Testis (tissue), 5 donors: ENCODE measurements at places on chromosomes 11 and 22. TPM values are rescaled to one million over a fixed set of nuclear protein-coding genes. Genes with fewer than 3 reads are reported as not detected.

- no peak for DNase-seq
- H3K27me3 ChIP-seq, result no peaks in the 10 kb centered on the region
- H3K4me1 ChIP-seq, result no peaks in the 10 kb centered on the region
- no peak overlapping the region for H3K4me3 ChIP-seq
These were observed 231.1 kb downstream of the SWAP70 start for GRCh38 chr11:9895006-9895405.

The SLC22A8 gene
- not detected for total RNA-seq

- no peak overlapping the region for H3K27ac ChIP-seq
- no peaks in the 10 kb centered on the region for H3K36me3 ChIP-seq
- no peaks in the 10 kb centered on the region for H3K27me3 ChIP-seq
These were observed 15.8 kb downstream of the OR10D3 start for GRCh38 chr11:124198897-124199296.

- H3K27ac ChIP-seq, result no peak overlapping the region
- no peaks in the 10 kb centered on the region for H3K36me3 ChIP-seq
- peak; percentile 43 for DNase-seq
These were observed 10.7 kb downstream of the ANO1 start for GRCh38 chr11:70088735-70089250.

DNA sequence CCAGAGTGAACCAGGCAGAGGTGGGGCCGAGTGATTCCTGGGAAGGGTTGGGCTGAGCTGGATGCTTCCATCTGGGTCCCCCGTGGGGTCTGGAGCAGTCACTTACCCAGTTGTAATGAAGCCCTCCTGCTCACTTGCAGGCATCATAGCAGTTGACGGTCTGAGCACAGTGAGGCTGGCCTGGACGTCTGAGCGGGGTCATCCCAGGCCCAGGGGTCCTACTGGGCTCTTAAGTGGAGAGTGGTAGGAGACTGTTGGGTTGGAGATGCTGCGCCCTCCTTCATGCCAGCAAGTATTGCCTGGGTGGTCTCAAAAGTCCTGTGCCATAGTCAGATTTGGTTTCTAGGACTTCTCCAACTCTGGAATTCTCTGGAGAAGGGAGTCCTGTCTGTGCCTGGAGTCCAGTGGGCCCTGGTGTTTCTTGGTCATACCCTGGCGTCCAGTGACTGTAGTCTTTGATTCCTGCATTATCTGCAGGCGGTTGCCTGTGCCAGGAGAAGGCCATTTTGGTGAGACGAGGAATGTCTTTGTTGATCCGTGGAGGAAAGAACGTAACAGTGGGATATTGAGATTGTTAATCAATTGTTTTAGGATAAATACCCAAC, 82.3 kb downstream of the TBC1D22A start:
- peaks cover 2% of the 10 kb centered on the region for H3K4me1 ChIP-seq
- no peak overlapping the region for H3K4me3 ChIP-seq
- peak overlapping the region; percentile 63 for H3K27ac ChIP-seq
- no peaks in the 10 kb centered on the region for H3K36me3 ChIP-seq
- no peaks in the 10 kb centered on the region for H3K27me3 ChIP-seq

DNA sequence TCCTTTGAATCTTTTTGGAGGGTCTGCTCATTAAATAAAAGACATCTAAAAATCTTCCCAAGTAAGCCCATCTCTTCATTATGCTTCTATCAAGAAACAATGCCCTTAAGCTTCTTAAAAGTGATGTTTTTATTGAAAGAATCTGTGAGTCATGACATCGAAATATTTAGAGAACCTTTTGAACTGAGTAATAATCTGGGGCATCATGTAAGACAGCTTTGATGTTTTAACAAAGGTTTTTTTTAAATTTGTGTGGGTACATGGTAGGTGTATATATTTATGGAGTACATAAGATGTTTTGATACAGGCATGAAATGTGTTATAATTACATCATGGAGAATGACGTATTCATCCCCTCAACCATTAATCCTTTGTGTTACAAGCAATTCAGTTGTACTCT, 46.8 kb downstream of the PLAAT5 start:
- H3K27ac ChIP-seq, result no peak overlapping the region
- no peaks in the 10 kb centered on the region for H3K36me3 ChIP-seq

DNA sequence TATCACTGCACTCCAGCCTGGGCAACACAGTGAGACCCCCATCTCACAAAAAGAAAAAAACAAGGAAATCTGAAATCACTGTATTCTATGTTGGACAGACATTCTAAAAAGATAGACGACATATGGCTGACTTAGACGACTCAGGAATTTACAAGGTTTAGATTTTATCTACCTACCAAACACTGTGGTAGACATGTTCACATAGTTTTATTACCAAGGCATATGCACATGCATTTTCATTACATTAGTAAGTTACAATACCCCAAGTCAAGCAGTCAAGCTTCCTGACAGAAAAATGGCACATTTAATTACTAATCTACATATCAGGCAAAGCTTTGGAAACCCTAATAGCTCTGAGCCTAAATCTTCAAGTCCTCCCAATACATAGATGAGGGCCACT, 262.2 kb downstream of the TTC28 start:
- H3K27ac ChIP-seq, result no peak overlapping the region
- no peaks in the 10 kb centered on the region for H3K4me1 ChIP-seq
- no peak overlapping the region for H3K4me3 ChIP-seq
- H3K27me3 ChIP-seq, result no peaks in the 10 kb centered on the region
- DNase-seq, result no peak

The CNGA4 gene
- 9.1 TPM for total RNA-seq

The VWCE gene
- 11.1 TPM for total RNA-seq

GRCh38 chr11:71505001-71505400, 22.1 kb upstream of the KRTAP5-7 start:
- H3K4me3 ChIP-seq, result no peak overlapping the region
- no peak overlapping the region for H3K27ac ChIP-seq
- H3K36me3 ChIP-seq, result no peaks in the 10 kb centered on the region
- no peaks in the 10 kb centered on the region for H3K4me1 ChIP-seq

DNA sequence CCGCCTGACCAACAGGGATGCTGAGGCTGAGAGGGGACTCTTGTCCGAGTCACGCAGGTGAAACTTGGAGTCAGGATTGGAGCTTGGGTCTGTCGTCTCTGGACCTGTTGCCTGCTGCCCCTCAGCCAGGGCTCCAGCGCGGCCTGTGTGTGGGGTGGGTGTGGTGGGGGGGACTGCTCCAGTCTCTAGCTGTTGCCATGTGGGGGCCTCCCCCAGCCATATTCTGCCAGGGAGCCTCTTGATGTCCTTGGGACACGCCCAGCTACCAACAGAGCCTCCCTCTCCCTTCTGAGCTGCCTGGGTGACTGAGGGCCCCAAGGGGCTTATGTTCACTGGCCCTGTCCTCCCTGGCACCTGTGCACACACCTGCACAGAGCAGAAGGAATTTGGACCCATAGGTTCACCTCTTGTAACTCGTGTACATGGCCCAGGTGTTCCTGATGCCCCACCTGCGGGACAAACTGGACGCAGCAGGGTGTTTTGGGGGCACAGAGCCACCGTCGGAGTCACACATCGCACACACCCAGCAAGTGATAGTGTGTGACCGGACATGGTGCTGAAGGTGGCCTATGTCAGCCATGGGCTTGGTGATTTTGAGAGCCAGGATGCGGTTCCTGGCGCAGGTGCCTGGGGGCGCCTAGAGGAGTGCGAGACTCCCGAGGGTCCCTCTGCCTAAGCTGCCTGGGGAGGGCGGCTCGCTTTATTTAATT, 252.3 kb downstream of the TBC1D22A start:
- DNase-seq, result no peak
- H3K4me3 ChIP-seq, result no peak overlapping the region
- H3K27ac ChIP-seq, result no peak overlapping the region
- no peaks in the 10 kb centered on the region for H3K27me3 ChIP-seq

The FAM180B gene
- total RNA-seq, result not detected

GRCh38 chr11:60910281-60910687, 3.7 kb upstream of the TMEM109 start:
- H3K4me1 ChIP-seq, result peaks cover 17% of the 10 kb centered on the region
- no peak for DNase-seq
- H3K27me3 ChIP-seq, result no peaks in the 10 kb centered on the region
- H3K4me3 ChIP-seq, result no peak overlapping the region

DNA sequence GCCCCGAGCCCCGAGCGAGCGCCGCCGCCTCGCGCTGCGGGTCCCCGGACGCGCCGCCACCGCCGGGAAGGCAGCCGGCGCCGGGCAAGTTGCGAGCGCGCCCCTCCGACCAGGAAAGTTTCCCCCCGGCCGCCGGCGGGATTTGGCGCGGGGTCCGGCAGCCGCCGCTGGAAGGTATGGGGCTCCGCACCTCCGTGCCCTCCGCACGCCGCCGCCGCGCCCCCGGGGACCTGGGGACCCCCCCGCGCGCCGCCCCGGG, 281 bp downstream of the TSPAN18 start:
- DNase-seq, result no peak
- peak overlapping the region; percentile 53 for H3K4me3 ChIP-seq
- H3K36me3 ChIP-seq, result no peaks in the 10 kb centered on the region
- H3K4me1 ChIP-seq, result peaks cover 15% of the 10 kb centered on the region
- H3K27me3 ChIP-seq, result no peaks in the 10 kb centered on the region
- H3K27ac ChIP-seq, result no peak overlapping the region

The MACROD1 gene
- 13.3 TPM for total RNA-seq

DNA sequence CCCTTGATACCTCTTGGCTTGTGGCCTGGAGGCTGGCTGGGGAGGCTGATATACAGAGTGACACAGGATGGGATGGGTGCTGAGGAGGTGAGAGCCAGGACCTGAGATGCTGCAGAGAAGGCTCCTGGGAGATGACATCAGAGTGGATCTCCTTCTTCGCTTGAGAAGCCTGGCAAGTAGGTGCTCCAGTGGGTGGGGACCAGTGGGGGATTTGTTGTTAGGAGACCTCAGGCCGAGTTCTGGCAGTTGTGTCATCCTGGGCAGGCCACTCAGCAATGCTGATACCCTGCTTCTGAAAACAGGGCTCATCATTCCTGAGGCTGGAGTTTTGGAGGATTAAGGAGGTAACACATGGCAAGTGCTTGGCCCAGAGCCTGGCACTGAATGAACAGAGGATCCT, 1.9 kb upstream of the NDUFV1 start:
- peaks cover 18% of the 10 kb centered on the region for H3K4me1 ChIP-seq
- no peaks in the 10 kb centered on the region for H3K27me3 ChIP-seq
- no peak overlapping the region for H3K27ac ChIP-seq
- DNase-seq, result no peak
- no peaks in the 10 kb centered on the region for H3K36me3 ChIP-seq

The RBMXL2 gene
- total RNA-seq, result 79.4 TPM

DNA sequence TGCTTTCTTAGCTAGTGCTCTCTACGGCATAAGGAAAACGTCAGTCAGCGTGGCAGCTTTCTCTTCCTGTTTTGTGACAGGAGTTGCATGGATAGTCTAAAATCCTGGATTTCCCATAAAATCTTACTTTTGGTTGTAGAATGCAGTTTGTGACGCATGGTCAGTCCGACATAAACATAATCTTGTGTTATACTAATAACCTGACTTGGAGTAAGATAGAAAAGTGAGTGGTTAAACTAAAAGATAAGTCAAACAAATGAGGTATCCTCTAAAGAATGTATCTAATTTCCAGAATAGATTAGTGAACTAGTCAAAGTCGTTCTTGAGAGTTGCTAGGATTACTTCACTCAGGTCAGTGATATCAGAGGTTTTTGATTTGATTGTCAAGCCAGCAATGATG, 157.6 kb downstream of the PGR start:
- H3K27ac ChIP-seq, result no peak overlapping the region
- no peak overlapping the region for H3K4me3 ChIP-seq
- H3K27me3 ChIP-seq, result no peaks in the 10 kb centered on the region
- H3K4me1 ChIP-seq, result no peaks in the 10 kb centered on the region
- H3K36me3 ChIP-seq, result no peaks in the 10 kb centered on the region

DNA sequence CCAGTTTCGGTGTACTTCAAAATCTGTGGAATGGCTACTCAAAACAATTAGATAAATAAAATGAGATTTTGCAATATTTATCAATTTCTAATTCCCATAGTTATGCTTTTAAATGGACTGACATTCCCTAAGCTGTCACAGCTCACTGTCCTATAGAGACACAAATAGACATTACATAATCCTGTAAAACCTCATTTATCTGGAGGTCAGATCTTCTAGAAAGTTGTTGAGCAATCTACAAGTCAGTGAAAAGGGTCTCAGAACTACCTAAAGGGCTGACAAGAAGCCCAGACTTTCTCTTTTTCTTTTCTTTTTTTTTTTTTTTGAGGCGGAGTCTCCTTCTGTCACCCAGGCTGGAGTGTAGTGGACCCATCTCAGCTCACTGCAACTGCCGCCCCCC, 12.0 kb downstream of the ALG8 start:
- no peak overlapping the region for H3K4me3 ChIP-seq
- H3K27me3 ChIP-seq, result no peaks in the 10 kb centered on the region
- no peak overlapping the region for H3K27ac ChIP-seq
- no peaks in the 10 kb centered on the region for H3K4me1 ChIP-seq

DNA sequence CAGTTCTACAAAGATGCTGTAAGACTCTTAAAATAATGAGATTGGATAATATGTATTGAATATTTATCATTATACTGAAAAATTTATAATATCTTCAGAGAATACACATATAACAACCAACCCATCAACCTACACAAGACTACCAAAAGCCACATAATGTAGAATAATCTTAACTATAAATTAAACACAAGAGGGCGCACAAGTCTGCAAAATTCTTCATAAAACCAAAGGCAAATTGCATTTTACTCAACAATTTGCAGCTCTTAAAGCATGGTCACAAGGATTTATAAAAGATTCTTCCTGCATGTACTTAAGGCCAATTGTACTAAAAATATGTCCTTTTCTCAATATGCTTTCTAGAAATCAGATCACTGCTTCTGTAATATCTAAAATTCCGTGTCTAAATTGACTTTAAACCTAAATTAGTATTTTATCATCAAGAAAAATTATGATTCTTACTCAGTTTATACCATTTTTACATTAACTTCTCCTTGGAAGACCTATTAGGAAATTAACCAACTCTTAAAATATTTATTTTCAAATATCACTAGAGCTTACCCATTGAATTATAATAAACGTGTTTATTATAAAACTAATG, 79.0 kb downstream of the TTC28 start:
- no peak overlapping the region for H3K27ac ChIP-seq
- H3K27me3 ChIP-seq, result no peaks in the 10 kb centered on the region
- H3K4me3 ChIP-seq, result no peak overlapping the region
- no peaks in the 10 kb centered on the region for H3K36me3 ChIP-seq

GRCh38 chr11:3796346-3796745, 1.0 kb downstream of the NUP98 start:
- DNase-seq, result no peak
- peak overlapping the region; percentile 92 for H3K4me3 ChIP-seq

DNA sequence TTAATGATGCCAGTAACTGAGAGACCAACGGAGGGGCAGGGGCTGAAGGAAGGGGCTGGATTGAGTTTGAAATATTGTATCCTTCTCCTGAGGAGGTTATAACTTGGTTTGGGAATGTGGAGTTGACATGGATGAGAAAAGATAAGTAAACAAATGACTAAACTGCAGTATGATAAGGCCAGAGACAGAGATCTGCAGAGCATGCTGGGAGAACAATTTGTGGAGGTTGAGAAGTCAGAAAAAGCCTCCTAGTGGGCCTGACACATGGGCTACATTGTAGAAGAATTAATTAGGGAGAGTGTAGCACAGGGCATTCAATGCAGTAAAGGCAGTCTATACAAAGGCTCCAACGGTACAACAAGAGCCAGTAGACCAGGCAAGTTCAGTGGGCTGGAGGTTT, 55.9 kb downstream of the SPON1 start:
- no peak for DNase-seq
- no peaks in the 10 kb centered on the region for H3K4me1 ChIP-seq
- H3K27ac ChIP-seq, result no peak overlapping the region
- H3K4me3 ChIP-seq, result no peak overlapping the region
- H3K27me3 ChIP-seq, result no peaks in the 10 kb centered on the region
- no peaks in the 10 kb centered on the region for H3K36me3 ChIP-seq

The LZTR1 gene
- total RNA-seq, result 61.6 TPM

GRCh38 chr11:19642185-19643158, 70.2 kb upstream of the NAV2 start:
- no peaks in the 10 kb centered on the region for H3K4me1 ChIP-seq
- no peak overlapping the region for H3K4me3 ChIP-seq
- H3K36me3 ChIP-seq, result no peaks in the 10 kb centered on the region
- H3K27me3 ChIP-seq, result no peaks in the 10 kb centered on the region
- H3K27ac ChIP-seq, result no peak overlapping the region

The ENTHD1 gene
- total RNA-seq, result 10.9 TPM

The BEST1 gene
- total RNA-seq, result 33.4 TPM
